Astrocyte of the cerebellum (primary cell): ENCODE measurements at places on chromosomes 1 and 21.

DNA sequence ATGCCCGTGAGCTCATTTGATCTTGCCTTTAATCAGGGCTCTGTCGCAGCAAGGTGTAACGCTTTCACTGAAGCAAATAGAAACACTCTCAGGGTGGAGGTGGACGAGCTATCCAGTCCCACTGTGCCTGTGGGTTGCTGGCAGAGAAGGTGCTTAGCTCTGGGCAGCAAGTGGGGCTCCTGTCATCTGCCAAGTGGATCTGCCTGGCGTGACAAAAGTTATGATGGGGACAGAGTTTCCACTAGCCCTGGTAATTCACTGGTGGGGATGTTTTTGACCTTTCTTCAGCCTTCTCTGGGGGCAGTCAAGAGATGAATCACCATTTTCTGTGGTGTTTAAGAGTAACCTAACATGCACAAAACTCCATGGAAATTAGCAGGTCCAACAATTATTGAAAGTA, 71.3 kb upstream of the EDEM3 start:
- no peak for DNase-seq

DNA sequence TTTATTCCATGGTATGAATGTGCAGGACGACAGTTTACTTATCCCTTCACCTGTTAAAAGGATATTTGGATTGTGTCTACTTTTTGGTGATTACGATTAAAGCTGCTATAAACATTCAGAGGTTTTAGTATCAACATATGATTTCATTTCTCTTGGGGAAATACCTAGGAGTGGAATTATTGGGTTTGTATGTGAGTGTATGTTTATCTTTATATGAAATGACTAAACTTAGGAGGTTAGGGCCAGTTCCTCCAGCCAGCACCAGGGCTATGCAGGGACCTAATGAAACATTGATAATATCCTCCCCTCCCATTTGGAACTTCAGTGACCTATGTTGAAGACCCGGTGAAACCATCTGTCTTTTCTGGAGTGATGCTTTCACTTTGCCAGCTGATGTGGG, 13.8 kb downstream of the TMEM51 start:
- no peak for DNase-seq

- DNase-seq: no peak
Measured at GRCh38 chr1:110200666-110201065, 9.4 kb upstream of the KCNC4 start.

DNA sequence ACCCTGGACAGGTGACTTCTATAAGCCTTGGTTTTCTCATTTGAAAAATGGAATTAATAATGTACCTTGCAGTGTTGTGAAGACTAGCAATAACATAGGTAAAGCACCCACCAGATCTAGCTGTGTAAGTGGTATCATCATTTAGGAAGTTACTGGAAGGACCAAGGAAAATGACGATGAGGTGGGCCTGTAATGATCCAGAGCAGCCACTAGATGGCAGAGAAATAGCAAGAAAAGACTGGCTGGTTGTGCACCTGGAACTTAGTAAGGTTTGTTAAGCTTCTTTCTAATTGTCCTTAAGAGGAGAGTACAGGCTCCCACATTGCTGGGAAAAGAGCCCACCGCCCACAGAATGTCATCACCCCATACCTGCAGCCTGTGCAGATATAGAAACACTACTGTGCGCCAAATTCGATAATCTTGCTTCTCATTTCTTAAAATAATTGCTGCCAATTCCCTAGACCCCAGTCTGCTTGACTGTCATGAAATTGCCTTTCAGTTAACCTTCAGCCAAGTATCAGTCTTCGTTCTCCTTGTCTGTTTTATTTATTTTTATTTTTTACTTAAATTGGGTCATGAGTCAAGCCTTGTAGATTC, 37.2 kb downstream of the WNT4 start:
- peak; percentile 64 for DNase-seq

DNA sequence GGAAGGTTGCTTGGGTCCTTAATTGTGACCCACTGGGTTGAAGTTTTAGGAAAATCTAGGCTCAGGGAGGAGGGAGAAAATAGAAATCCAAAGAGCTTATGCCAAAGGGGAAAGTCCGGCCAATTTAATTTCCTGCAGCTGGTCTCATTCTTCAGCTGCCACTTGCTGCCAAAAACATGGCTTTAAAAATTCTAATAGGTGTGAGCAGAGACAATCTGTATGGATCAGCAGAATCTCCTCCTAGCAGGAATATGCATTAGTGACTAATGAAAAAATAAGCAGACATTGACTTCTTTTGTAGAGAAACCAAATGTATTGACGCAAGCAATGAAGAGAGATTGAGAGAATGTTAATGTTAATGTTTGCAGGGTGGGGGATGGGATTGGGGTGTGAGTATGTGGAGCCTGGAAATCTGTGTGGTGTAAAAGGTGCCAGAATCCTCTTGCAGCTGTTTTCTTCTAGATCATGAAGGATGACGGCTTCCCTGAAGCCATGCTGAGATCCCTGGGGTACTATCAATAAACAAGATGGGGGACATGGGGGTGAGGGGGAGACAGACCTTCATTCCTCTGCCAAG, 35.3 kb downstream of the VWA5B1 start:
- DNase-seq: no peak

GRCh38 chr1:172447641-172448040, 3.8 kb upstream of the PIGC start:
- no peak for DNase-seq

DNA sequence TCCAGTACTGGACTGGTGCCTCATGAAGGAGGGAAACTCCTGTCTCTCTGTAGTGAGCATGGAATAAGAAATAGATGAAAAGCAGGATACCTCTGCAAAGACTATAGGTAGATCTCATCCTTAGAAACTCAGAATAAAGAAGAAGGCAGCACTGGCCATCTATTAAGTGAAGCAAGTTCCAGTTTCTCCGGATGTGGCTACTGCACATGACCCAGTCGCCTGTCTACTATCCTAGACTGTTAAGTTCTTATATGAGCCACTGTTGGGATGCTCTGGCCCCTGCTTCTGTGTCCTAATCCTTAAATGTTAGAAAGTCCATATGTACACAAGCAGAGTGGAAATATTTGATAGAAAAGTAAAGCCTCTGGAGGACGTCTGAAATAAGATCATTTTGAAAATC, 2.2 kb downstream of the FASLG start:
- no peak for DNase-seq

- DNase-seq: peak; percentile 100
Measured at GRCh38 chr1:55718758-55719671, 503.9 kb upstream of the USP24 start.

- DNase-seq: no peak
Measured at GRCh38 chr21:33402001-33402979, 923 bp upstream of the IFNGR2 start.

GRCh38 chr1:169044296-169044695, 62.2 kb upstream of the ATP1B1 start:
- DNase-seq: no peak

DNA sequence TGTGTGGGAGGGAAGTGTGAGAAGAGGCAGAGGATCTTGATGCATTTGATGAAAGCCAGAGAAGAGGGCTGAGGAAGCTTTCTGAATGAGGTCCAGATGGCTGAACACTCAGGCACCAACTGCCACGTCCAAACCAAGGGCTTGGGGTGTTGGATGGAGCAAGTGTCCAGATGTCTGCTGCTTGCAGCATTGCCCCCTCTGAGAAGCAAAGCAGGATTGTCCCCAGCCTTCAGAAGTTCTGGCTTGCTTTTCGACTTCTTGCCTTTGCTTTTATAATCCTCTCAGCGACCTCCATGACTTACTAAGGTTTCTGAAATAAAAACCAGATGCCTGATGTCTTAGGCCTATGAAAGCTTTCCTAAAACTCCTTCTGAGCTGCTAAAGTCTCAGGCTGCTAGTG, 182.5 kb downstream of the HUNK start:
- no peak for DNase-seq

DNA sequence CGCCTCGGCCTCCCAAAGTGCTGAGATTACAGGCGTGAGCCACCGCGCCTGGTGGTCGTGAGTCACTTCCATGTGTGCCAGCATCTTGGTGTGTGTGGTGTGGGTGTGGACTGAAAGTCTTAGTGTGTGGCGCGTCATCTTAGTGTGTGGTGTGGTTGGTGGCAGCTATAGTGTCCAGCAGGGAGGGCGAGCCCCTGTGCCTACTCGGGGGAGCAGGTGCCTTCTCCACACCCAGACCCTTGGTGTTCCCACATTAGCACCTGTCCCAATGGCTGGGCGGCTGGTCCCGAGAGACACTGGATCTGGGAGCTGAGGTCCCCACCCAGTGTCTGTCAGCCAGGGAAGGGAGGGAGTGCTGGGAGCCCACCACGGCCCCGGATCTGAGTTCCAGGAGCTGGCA, 2.8 kb downstream of the SCNN1D start:
- no peak for DNase-seq

- DNase-seq: no peak
Measured at GRCh38 chr21:46459356-46460112, 843 bp downstream of the DIP2A start.

DNA sequence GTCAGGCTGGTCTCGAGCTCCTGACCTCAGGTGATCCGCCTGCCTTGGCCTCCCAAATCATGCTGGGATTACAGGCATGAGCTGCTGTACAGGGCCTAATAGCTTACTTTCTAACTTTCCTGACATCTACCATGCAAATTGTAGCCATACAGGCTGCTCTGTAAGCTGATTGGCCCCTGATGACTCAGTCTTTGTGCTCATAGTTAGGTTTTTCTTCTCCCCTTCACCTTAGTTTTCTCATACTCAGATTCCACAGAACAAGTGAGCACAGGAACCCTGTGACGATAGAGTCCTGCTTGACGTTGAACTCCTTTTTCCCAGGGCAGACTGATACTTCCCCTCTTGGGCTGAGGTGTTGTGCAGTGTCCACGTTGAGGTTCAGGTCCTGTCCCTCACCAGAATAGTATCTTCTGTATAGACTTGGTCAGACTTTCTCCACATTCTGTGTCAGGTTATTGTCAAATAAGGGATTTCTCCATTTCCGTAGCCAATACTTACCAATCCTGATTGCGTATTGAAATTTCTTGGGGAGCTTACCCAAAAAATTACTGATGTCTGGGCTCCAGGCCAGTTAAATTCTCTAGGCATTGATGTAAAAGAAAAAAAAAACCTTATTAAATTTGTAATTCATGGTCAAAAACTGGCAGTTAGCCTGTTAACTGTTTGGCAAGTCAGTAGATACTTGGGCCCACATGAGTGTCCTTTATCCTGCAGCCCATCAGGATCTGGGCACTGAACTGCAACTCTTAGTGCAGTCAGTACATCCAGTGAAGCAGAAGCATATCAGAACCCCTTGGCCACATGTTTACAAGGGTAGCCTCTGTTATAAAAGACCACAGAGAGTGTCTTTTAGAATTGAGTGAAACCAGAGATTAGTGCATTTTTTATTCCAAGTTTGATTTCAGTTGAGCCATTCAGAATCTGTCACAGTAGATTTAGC, 118.2 kb downstream of the DYRK1A start:
- DNase-seq: no peak

DNA sequence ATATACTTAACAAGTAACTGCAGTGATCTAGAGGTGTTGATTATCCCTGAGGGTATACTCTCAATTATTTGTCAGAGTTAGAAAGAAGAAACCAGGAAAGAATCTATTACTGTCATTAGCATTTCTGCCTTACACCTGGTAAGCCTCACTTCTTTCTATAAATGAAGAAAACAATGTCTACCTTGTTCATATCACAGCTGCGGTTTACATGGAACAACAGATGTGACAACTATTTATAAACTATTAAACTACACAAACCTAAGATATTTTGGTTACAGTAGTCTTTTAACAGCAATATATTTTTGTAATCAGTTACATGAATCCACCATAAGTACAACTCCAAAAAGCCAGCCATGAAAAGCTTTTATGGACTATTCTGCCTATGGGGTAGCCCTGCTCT, 40.7 kb downstream of the GON4L start:
- DNase-seq: no peak

GRCh38 chr1:30729901-30730300, 6.5 kb upstream of the MATN1 start:
- no peak for DNase-seq

DNA sequence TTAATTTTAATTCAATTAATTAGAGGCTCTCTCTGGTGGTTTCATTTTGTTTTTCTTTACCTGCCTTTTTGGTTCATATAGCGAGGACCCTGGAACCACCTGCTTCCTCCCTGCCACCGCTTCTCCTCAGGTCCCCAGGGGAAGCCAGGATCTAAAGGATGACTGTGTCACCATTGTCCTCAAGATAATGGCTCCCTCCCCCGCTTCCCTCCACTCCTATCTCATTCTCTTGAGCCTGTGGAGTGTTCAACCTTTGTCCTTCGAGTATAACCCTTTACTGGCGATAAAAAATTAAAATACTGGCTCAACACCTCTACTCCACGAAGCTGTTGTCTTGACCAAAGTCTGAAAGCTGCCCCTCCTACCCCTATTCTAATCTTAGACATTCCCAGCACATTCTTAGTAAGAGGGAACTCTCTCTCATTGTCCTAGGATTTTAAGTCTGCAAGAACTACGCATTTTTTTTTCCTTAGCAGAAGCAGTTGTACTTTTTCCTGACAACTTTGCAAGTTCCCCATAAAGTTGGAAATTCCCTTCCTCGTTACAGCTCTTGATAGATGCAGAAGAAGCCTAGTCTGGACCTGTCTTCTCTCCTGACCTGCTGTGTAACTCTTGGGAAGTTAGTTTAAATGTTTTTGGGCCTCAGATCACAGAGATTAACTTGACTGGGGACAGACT, 12.6 kb upstream of the MAPKAPK2 start:
- DNase-seq: no peak

DNA sequence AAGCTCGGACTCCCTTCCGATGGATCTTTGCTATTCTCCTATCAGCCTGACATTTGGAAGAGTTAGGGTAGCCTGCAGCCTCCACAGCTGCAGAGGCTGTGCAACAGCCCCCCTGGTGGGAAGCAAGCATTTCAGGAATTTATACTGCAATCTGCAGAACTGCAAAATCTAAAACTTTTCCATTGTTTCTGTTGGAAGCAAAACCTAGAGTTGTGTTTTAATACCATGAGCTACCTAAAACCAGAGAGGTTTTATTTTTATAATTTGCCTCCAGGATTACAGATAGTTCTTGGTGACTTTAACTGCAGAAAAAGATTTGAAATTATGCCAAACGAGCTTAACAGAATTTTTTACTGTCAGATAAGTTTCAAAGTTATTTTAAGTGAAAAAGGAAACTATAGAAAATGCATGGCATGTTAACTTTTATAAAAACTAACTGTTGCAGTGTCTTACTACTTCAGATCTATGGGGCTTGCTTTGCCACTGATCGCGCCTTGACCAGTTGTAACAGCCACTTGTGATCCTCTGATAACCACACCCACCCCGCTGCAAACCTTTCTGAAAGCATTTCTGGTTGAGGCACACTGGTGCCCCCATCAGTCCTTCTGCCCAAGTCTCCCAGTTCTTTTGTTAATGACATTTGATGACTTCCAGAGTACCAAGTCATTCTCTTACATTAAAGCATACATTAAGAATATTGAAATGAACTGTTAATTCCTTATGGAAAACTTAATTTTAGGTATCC, 64.8 kb downstream of the PRDM2 start:
- DNase-seq: peak; percentile 65
